Cortex of kidney (tissue), 1 donor: ENCODE measurements at places on chromosomes 5 and 9.

- DNase-seq: no peak
These were observed 173.7 kb upstream of the SPEF2 start for GRCh38 chr5:35443803-35444595.

DNA sequence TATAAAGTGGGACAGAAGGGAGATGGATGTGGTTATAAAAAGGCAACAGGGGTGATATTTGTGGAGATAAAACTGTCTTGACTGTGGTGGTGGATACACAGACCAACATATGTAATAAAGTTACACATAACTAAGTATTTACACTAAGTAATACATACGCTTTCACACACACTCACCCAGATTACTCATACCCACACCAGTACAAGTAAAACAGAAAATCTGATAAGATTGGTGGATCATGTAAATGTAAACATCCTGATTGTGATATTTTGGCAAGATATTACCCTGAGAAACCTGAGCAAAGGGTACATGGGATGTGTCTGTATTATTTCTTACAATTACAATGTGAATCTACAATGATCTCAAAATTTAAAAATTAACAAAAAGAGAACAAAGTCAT, 53.3 kb upstream of the SLIT3 start:
- no peak for DNase-seq

DNA sequence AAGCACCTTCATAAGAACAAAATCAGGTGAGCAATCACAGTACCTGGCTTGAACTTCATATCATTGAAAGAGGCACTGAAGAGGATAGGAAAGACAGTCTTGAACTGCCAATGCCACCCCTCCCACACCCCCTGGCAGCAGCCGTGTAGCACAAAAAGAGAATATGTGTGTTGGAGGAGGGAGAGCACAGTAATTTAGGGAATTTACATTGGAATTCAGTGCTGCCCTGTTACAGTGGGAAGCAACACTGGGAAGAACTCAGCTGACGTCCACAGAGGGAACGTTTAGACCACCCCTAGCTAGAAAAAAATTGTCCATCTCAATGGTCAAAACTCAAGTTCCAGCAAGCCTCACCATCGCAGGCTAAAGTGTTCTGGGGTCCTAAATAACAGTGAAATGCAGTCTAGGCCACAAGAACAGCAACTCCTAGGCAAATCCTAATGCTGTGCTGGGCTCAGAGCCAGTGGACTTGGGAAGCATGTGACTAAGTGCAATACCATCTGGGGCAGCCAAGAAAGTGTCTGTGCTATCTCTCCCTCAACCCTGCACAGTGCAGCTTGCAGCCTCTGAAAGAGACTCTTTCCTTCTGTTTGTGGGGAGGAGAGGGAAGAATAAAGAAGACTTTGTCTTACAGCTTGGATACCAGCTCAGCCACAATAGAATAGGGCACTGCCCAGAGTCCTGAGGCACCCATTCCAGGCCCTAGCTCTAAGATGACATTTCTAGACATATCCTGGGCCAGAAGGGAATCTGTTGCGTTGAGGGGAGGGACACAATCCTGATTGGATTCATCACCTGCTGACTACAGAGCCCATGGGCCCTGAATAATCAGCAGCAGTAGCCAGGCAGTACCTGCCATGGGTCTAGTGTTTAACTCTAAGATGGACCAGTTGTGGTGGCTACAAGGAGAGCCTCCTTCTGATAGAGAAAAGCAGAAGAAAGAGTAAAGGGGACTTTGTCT, 62.1 kb upstream of the VLDLR start:
- no peak for DNase-seq

GRCh38 chr9:36053971-36054370, 17.3 kb downstream of the RECK start:
- no peak for DNase-seq

DNA sequence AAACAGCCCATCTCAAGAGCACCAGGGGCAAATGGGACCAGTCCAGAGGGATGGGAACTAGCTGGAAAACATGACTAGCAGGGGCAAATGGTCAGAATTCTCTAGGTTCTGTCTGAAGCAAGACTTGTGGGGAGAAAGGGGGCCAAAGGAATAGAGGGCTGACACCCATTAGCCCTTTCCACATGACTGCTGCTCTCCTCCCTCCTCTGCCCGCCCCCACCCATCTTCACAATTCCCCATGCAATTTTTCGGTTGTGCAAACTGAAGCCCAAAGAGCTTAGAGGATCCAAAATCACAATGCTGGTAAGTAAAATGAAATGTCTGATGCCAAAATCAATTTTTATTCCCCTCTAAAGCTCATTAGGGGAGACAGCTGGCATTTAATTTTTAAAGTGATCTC, 207.1 kb downstream of the DCP2 start:
- no peak for DNase-seq

GRCh38 chr5:34519489-34520220, 136.5 kb upstream of the RAI14 start:
- no peak for DNase-seq

GRCh38 chr5:135135530-135136226, 101.7 kb upstream of the PITX1 start:
- no peak for DNase-seq

DNA sequence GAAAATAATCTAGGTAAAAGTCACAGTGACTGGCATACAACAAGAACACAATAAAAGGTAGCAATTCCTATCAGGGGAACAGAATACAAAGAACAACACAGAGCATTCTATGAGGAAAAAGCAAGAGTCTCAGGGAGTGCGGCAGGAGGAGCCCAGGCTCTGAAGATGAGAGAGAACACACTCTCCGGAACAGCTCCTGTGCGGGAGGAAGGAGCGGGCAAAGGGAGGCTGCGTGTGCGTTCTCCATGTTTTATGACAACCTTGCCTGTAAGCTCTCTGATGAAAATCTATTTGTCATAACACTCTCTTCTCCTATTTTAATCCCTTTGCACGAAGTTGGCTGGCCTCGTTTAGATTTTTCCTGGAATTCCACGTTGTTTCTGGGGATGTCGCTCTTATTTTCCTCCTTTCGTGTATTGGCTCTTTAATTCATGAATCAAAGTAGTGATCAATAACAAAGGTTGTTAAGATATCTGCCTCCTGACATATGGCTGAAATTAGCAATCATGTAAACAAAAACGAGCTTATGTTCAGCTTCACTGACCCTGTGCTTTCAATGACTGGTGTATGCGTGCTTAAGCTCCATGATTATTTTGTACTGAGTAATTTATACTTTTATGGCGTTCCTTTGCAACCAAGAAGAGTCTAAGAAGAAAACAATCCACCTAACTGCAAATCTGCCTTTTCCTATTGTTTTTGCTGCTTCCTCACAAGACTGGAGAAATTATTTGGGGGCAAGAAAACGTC, 109.5 kb downstream of the MYO10 start:
- no peak for DNase-seq

DNA sequence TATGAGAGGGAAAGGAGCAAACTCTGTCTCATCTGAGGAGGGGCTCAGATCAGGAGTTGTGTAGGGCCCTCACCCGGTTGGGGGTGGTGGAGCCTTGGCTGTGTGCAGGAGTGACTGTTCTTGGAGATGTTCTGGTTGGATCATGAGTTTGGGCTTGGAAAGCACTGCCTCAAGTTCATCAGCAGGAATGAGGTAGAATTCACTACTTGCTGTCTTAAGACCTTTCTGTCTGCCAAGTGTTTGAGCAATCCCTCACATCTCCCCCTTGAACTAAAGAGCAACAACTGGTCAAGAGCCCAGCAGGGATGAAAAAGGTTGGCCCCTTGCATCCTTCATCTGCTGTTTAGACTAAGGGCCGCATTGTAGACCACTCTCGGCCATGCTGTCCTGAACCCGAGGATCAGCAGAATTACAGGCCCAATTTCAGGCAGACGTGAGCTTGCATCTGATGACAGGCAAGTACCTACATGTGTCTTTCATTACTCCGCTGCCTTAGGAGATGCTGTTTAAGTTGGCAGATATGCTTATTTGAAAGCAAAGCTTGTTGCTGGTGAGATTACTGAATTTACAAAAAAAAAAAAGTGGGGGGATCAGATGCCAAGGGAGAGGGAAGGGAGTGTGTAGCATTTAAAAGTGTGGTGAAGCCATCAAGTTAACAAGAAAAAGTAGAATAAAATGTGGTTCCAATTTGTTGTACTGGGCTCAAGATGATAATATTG, 36.4 kb downstream of the PIK3R1 start:
- DNase-seq: no peak

- DNase-seq: no peak
These were observed 790.1 kb downstream of the TLE1 start for GRCh38 chr9:80899208-80899607.

- DNase-seq: no peak
These were observed 10.6 kb downstream of the TMEM167A start for GRCh38 chr5:83066548-83067110.

GRCh38 chr9:127943731-127944144, 6.1 kb upstream of the DPM2 start:
- DNase-seq: no peak

DNA sequence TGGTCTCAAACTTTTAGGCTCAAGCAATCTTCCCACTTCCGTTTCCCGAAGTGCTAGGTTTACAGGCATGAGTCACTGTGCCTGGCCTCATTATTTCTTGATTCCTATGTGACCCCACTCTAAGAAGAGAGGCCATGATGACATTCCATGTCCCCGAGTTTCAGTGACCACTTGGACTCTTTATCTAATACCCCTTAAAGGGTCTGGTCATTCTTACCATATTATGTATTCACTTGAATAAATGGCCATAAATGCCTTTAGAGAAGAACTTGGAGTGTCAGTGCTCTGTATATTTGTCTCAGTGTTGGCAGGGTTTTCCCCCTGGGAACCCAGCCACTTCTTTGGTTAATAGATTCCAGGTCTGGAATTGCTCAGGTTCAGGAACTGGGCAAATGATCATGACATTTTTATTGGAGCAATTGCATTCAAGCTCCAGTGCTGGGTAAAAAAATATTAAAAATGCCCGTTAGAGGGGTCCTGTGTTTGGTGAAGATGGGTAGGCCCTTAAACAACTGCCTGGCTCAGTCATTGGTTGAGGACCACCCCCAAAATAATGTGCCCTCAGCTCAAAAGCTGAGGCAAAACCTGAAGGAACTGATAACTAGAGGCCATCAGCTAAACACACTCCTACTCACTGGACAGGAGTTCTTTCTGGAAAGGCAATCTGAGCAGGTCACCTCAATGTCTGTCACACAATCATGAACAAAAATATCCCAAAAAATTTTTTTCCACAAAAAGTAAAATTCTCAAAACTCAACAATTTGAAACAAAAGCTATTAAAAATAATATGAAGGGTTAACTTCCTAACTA, 186.6 kb upstream of the ZNF608 start:
- no peak for DNase-seq

DNA sequence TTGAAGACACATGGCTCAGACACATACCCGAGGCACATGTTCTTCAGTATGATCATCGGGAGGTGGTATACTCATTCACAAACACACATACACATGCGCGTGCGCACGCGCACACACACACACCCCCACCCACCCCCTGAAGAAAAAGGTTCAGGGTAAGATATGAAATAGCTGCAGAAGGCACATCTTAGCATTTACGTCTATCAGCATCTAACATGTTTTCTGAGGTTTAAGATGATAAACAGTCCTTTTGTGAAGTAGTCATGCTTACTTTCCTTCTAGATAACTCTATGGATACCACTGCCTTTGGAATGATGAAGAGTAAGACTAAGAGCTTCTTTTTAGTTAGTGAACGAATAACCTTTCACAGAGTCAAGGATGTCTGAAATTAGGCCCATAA, 105.1 kb upstream of the GNA14 start:
- no peak for DNase-seq

- DNase-seq: no peak
These were observed 50.1 kb downstream of the FAM78A start for GRCh38 chr9:131226226-131226625.

DNA sequence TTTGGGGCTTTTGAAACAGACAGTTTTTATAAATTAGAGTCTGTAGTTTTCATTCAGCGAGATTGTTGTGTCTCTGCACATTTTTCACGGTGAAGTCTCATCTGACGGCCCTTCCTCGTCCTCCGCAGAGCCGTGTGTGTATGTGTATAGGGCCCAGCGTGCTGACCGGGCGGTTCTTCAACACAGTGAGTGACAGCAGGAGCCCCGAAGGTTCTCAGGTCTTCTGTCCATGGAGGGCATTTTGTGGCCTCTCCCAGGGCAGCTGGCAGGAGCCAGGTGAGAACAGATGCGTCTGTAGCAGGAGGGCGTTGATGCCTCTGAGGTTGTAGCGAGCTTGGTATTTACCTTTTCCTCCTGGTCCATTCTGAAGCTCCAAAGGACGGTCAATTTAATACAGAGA, 116.0 kb upstream of the LPCAT1 start:
- no peak for DNase-seq

DNA sequence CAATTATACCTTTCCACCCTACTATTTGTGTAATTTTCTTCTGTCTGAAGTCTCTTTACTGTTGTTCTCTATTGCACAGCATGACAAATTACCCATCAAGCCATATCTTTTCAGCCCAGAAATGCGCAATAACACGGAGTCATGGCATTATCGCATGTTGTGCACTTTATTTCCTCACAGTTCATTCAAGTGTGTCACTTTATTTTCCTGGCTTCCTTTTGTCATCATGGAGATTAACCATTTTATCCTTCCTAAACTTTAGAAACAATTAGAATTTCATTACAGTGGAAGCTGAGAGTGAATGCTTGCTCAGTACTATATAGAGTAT, 41.3 kb upstream of the MEF2C start:
- no peak for DNase-seq

DNA sequence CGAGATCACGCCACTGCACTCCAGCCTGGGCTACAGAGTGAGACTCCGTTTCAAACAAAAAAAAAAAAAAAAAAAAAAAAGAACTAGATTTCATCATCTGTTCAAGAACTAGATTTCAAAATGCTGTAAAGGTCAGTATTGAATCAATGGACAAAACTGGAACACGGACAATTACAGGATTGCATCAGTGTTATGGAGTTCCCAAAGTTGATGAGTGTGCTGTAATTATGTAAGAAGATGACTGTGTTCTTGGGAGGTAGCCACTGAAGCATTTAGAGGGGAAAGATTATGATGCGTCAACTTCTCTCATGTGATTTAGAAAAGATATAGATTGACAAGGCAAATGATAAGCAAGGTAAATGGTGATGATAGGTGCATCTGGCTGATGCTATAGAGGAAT, 6.5 kb downstream of the FAM240B start:
- DNase-seq: no peak

- DNase-seq: no peak
These were observed 1.8 kb downstream of the TMOD1 start for GRCh38 chr9:97502984-97503861.

DNA sequence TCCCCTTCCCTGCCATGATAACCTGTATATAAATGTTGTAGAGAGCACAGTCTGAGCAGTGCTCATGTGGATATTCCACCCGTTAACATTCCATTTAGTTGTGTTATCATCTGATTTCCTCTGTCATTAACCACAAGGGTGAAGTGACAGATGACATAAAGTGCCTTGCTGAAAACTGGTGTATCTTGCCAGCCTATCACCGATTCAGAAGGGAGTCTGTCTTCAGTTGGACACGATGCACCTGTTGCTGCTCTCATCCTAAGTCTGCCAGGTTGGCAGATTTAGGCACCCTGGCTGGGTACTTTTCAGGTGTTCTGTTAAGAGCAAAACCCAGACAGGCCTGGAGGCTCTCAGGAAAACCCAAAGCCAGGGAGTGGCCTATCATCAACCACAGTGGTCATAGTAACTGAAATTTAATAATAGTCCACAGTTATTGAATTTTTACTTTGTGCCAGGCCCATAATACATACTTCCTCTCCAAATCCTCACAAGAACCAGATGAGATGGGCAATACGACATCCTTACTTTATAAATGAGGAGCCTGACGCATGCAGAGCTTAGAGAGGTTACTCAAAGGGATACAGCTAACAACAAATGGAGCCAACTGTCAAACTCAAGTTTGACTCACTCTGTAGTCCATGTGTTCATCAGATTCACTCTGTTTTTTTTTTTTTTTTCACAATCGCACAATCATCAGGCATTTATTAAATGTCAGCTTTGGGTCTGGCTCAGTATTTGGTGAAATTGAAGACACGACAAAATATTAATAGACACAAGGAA, 100.7 kb upstream of the SPRY4 start:
- DNase-seq: no peak
